NCI-H345 (cell line): ENCODE measurements at places on chromosomes 12 and 14.

DNA sequence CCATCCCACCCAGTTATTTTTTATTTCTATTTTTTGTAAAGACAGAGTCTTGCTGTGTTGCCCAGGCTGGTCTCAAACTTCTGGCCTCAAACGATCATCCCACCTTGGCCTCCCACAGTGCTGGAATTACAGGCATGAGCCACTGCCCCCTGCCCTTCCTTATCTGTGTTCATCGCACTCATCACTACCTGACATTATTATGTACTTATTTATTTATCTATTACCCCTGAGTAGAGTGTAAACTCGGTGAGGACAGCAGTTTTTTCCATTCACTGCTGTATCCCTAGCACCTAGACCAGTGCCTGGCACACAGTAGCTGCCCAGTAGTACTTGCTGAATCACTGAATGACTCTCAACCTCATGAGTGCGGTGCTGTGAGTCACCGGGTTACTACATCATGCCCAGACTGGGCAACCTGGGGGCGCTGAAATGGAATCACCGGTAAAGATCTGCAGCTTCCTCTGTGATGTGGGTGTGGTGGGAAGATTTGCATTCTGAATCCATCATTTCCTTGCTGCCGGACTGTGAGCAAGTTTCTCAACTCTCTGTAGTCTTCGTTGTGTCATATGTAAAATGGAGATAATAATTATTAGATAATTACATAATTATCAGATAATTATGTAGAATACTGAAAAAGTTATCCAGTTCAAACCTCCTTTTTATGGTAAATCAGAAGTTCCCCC lies 81.9 kb upstream of the USP44 start:
- no peak for DNase-seq

DNA sequence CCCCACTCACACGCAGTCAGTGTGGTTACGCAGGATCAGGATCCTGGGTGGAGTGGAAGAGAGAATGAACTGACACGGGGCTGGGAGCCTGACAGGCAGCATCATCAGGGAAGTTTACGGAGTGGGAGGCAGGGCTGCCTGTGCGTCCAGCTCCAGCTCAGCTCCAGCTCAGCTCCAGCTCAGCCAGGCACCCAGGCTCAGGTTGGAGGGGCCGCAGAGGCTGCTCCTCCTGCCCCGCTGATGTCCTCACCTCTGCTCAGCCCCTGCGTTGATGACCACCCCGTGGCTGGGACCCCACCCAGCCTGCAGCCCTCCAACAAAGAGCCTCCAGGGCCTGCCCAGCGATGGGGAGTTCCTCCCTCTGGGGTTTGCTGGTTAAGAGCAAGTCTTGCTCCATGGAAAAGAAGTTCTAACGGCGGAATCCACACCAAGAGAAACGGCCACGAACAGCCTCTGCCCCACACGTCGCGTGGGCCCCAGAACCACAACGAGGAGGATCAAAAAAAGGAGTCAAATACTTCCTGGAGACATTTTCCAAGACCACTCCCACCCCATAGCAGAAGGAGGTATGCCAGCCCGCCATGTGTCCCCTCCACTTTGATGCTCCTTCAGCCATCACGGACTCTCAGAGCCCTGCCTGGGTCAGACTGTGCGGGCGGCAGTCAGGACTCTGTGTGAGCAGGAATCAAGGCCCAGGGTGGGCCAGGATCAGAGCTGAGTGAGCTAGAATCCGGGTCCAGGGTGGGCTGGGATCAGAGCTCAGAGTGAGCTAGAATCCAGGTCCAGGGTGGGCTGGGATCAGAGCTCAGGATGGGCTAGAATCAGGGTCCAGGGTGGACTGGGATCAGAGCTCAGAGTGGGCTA lies 17.7 kb upstream of the C14orf180 start:
- DNase-seq, result no peak

- DNase-seq, result no peak
Measured at GRCh38 chr14:88919502-88919901, 95.1 kb downstream of the TTC8 start.

- peak; percentile 32 for DNase-seq
Measured at GRCh38 chr12:109020146-109020795, 597 bp downstream of the SVOP start.

GRCh38 chr12:104694711-104695110 lies 238.0 kb downstream of the CHST11 start:
- DNase-seq, result no peak

- DNase-seq, result peak; percentile 67
Measured at GRCh38 chr12:459430-460258, at the start of gene B4GALNT3. TSS of gene B4GALNT3 (plus strand) at chr12:459939. CDS start at chr12:460377, 438 bp downstream.

- no peak for DNase-seq
Measured at GRCh38 chr12:127247937-127248336, 1019.0 kb upstream of the TMEM132C start.

GRCh38 chr12:12979731-12980259 lies 20.3 kb downstream of the HEBP1 start:
- no peak for DNase-seq

GRCh38 chr12:63978519-63978918 lies 134.0 kb downstream of the SRGAP1 start:
- DNase-seq, result no peak

GRCh38 chr14:52082903-52083302 lies 14.0 kb upstream of the NID2 start:
- no peak for DNase-seq

GRCh38 chr12:108768591-108769500 lies 37.5 kb upstream of the CORO1C start:
- no peak for DNase-seq

- no peak for DNase-seq
Measured at GRCh38 chr12:96248136-96248931, 54.2 kb downstream of the ELK3 start.

DNA sequence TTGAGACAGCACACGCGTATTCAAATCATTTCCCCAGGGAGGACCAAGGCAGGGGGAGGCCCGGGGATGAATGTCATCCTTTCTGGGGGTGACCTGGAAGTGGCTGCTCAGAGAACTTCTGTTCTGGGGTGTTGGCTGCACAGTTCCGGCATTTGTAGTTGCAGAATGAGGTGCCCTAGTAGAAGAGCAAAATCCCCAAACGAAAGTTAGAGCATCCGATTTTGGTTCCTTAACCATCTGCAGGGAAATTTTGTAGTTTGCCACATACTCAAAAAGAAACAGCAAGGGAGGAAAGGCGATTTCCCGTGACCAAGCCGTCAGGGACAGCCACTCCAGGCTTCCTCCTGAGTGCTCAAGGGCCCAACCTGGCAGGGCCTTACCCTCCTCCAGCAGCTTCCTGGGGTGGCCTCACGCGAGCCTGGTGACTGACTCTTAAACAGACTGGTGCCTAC lies 13.0 kb upstream of the TRAF3 start:
- DNase-seq, result no peak

- no peak for DNase-seq
Measured at GRCh38 chr12:24232531-24232930, 283.1 kb upstream of the SOX5 start.

DNA sequence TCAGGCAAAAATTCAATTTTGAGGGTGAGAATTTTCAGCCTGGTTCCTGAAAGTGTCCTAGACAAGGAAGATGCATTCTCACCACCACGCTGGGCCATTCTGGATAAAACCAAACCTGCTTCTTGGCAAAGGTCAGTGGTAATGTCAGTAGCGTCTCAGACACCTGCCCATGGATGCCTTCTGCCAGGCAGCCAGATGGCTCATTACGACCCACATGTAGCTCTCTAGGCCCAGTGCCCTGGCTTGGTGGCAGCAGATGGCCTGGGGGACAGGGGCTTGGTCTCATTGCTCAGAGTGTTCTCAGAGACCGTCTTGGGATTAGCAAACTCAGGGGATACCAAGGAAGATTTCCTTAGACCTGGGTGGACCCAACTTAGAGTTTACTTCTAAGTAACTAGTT lies 105.1 kb downstream of the ARF6 start:
- no peak for DNase-seq

DNA sequence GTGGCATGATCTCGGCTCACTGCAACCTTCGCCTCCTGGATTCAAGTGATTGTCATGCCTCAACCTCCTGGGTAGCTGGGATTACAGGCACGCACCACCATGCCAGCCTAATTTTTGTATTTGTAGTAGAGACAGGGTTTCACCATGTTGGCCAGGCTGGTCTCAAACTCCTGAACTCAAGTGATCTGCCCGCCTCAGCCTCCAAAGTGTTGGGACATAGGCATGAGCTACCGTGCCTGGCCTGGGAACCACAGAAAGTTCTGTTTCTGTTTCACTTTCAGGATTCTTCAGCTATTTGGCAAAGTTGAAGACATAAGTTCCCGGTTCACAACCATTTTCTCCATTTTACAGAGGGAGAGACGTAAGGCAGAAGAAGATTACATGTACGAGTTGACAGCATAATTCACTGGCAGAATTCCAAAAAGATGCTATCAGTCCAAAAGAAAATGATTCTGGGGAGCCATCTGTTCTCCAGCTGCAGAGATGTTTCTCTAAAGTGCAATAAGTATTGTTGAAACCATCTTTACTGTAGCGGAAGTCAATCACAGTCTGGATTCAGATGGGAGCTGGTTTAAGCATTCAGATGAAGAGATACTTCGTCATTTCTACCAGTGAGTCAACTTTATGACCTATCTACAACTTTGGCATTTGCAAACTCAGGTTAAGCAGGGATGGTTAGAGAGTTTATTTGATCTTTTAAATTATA lies 8.1 kb upstream of the RNF34 start:
- no peak for DNase-seq

DNA sequence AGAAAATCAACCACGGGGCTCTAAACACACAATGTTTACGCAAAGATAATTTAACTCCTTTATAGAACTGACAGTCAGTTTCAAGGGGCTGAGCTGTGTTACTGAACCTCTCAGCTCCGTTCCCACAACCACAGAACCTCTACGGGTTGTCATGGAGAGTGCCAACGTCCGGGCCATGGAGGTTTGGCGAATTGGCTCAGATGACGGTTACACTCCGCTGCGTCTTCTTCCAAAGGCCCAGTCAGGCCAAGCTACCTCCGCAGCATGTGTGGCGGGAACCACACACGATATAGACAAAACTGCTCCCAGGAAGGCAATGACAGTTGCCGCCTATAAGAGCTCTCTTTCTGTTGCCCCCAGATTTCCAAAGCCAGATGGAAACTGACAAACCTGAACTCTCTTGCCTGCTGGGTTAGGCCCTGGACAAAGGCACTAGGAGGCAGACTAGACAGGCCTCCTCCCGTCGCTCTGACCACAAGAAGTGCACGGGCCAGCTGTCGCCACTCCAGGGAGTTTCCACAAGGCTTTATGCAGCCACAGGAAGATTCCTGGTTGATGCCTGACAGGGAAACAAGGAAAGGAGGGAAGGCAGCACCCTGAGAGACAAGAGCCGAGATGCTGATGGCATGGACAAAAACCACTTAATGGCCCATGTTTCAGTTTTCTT lies 30.3 kb downstream of the CCDC88C start:
- DNase-seq, result no peak

DNA sequence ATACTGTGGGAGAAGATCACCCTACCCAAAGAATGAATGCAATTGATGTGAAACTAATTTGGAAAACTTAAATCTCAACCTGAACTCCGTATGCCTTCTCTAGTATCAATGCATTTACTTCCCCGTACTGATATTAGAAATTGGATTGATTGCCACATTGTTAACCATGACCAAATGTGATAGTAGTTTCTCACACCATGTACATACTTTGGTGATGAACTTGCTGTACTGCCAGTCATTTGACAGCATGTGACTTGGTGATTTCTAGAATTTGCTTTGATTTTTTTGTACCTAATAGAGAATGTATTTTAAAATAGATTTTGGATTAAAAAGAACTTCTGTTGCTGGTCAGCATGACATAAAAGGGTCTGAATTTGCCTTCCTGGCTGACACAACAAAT lies 579.8 kb upstream of the TMEM132C start:
- DNase-seq, result no peak

DNA sequence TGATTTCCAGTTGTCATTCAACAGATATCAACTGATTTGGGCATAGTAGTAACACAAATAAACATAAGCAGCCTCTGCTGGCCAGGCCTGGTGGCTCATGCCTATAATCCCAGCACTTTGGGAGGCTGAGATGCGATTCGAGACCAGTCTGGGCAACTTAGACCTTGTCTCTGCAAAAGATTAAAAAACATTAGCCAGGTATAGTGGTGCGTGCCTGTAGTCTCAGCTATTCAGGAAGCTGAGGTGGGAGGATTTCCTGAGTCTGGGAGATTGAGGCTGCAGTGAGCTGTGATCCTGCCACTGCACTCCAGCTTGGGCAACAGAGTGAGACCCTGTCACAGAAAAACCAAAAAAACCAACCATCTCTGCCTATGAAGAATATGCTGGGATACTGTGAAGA lies 7.1 kb downstream of the METAP2 start:
- no peak for DNase-seq

DNA sequence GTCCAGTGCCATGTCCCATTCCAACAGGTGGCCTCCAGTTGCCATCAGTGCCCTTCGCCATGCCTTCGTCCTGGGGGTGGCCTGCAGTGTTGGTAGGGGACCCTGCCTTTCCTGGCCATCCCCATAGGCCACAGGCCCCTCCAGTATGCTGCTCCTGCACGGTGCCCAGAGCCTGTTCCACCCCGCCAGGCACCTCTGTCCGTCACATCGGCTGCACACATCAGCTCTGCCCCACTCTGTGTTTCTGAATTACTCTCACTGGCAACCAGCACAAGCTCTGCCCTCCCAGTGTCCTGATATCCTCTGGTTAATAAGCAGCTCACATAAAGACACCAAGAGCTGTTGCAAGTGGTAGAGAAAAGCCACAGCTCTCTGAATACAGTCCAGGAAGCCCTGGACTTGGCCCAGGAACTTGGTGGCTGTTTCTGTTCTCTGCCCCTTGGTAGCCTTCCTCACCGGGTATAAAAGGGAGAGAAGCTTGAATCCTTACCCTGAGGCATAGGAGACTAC lies 31.3 kb upstream of the ATP2A2 start:
- no peak for DNase-seq

- peak; percentile 7 for DNase-seq
Measured at GRCh38 chr12:58504143-58504938, 416.0 kb downstream of the LRIG3 start.

DNA sequence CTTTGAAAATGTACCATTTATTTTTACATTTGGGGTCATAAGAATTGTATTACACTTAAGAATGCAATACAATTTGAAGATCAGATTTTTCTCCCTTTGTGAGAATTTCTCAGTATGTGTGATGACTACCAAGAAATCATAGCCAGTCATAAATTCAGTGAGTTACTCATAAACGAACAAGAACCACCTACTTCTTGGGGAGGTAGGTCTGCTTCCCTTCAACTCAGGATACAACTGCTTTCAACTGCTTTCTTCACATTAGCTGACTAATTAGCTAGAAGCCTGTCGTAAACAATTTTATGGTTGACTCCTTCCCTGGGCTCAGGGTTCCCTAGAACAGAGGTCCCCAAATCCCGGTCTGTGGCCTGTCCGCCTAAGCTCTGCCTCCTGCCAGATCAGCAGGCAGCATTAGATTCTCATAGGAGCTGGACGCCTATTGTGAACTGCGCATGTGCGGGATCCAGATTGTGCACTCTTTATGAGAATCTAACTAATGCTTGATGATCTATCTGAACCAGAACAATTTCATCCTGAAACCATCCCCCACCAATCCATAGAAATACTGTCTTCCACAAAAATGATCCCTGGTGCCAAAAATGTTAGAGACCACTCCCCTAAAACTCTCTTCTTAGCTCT lies 3.7 kb downstream of the ANG start:
- no peak for DNase-seq
